Cerebellar cortex (tissue), 1 donor: ENCODE measurements at places on chromosomes 3 and 15.
A peak's percentile ranks its signal among the peaks of the same experiment; 100 is the strongest.

GRCh38 chr15:62953496-62954045 lies 89.0 kb upstream of the TPM1 start:
- DNase-seq = no peak

DNA sequence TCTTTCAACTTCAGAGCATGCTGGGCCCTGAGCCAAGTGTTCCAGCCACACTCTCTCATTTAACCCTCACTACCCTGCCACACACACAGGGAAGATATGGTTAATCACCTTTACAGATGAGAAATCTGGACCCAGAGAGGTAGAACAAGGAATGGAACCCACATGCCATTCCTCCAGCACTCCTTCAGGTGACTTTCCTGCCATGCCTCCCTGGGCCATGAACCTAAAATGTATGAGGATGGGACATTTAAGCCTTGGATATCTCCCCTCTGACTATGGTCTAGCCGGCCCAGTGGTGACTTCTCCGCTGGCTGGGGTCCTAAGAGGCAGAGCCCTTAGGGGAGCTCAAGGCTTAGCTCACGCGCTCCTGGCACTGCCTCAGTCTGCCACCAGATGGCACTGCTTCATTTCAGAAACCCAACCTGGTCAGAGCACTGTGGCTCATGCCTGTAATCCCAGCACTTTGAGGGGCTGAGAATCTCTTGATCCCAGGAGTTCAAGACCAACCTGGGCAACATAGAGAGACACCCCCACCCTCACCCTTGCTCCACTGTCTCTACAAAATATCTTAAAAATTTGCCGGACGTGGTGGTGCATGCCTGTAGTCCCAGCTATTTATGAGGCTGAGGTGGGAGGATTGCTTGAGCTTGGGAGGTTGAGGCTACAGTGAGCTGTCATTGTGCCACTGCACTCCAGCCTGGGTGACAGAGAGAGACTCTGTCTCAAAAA lies 2.2 kb upstream of the DCAF1 start:
- DNase-seq = peak; percentile 84

GRCh38 chr15:62027263-62027565 lies 33.0 kb downstream of the VPS13C start:
- DNase-seq = no peak

- DNase-seq = no peak
These were observed 207.3 kb downstream of the ARRDC4 start for GRCh38 chr15:98167722-98168268.

DNA sequence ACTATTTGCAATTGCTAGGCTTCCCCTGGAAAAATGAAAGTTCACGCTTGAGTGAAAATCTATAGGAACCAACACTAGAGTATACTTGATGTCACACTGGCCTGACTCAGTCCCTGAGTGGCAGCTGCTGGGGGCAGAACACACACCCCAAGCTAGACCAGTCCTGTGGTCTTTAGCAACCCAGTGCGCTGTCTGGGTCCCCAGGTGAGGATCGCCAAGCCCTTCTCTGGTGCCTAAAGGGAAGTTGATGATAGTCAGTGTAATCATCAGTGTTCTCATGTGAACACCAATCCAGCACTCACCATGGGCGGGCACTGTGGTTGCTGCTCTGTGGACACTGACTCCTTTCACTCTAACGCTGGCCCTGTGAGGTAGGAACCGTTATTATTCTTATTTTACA lies 11.2 kb downstream of the ALDH1A3 start:
- no peak for DNase-seq

GRCh38 chr3:32912046-32912445 lies 39.4 kb upstream of the CCR4 start:
- DNase-seq = no peak

GRCh38 chr3:79344876-79345871 lies 422.6 kb downstream of the ROBO1 start:
- DNase-seq = no peak

DNA sequence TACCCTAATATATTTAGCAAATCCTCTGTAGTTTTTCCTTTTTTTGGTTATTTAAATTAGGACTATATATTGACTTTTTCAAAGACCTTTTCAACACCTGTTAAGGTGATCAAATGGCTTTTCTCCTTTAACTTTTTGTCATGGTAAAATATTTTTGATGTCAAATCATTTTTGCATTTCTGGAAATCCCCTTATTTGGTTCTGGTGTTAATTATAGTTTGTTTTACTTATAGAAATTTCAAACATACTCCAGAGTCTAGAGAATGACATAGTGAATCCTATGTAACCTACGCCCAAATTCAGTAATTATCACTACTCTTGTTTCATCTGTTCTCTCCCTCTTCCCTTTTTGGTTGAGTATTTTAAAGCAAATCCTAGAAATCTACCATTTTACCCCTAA lies 121.3 kb upstream of the TBL1XR1 start:
- DNase-seq = no peak

DNA sequence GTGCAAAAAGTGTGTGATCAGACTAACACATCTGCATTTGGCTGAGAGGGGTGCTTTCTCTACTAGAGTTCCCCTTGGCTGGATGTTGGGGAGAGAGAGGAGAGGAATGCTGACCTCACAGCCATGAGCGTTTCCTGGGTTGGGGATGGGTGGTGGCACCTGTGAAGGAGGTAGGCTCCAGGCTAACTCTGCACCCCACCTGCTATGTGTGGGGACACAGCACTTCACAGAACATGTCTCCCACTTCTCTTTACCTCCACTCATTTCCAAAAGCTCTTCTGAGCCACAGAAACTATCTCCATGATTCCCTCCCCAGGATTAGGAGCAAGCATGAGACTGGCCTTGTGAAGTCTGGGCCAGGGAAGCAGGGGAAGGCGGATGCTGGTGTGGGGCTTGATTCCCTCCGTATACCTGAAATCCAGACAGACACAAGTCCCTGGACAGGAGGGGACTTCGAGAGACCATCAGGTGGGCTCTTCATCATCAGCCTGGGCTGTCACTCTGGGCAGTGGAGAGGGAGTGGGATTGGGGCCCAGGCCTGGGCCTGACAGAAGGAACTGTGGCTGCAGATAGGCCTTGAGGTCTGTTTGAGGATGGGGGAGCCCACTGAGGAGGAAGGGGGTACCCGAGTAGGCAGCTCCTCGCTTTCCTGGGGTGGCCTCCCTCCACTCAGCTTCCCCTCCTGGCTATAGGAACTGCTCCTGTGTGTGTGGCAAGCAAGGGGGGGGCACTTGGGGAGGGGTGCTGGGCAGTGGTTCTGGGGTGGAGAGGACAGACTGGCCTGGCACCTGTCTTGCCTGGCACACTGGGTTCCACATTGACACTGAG lies 40.7 kb downstream of the FEM1B start:
- no peak for DNase-seq

GRCh38 chr3:11401434-11401833 lies 129.2 kb downstream of the ATG7 start:
- no peak for DNase-seq

DNA sequence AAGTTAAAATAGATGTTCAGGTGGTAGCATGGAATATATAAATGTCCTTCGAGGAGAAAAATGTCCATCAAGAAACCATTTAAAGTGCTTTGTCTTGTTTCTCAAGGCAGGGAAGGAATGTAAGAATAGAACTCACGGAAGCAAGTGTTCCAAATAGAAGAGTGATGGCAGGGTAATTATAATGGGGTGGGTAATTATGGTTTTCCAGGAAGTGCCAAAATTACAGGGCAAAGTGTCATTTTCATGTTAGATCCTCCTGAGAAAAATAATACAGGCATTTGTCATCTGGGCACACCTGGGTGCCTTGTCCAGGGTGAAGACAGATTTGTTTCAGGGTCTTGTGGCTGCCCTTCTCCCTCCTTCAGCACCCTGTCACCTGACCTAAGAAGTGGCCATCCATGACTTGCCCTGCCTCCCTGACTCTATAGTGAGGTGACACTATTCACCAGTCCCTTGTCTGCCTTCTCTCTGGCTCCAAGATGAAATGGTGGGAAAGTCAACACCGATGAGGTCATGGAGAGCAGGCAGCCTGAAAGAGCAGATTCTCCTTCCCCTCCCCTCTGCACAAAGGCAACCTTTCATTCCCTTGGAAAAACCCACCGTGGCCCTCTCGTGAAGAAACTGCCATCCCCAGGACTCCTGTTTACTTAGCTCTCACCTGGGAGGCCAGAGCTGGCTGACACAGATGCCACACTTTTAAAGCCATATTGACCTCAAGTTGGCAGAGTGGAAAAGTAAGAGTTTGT lies 45.1 kb upstream of the AMOTL2 start:
- no peak for DNase-seq

DNA sequence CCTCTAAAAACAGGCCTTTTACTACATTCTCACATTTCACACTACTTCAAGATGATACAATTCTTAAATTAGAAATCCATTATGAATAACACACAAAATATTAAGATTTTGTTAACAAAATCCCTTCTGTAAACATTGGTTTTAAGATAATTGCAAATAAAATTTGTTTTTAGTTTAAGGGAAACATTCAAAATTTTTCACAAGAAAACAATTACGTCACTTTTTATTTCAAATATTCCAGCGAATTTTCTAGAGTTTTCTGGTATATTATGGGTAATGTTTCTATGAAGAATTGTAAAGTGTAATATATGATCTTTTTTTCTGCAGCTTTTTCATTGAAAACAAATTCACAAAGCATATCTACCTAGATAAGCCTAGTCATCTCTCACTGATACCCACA lies 5.9 kb downstream of the ARPP21 start:
- peak; percentile 24 for DNase-seq

DNA sequence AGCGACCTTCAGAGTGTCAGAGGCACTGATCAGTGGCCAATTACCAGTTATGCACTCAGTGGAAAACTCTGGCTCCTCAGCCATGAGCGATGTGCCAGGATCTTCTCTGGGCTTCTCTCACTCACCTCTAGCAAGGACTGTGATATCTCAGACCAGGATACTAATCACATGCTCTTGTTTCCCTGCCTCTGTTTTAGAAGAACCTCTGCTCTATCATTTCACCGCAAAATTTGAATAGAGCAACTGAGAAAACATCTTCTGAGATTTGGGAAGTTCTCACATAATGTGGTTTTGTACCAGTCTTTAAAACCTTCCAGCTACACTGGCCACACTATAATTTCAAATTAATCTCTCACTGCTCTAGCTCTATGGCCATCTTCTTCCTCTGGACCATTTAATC lies 325.8 kb upstream of the FRG2C start:
- DNase-seq = no peak

DNA sequence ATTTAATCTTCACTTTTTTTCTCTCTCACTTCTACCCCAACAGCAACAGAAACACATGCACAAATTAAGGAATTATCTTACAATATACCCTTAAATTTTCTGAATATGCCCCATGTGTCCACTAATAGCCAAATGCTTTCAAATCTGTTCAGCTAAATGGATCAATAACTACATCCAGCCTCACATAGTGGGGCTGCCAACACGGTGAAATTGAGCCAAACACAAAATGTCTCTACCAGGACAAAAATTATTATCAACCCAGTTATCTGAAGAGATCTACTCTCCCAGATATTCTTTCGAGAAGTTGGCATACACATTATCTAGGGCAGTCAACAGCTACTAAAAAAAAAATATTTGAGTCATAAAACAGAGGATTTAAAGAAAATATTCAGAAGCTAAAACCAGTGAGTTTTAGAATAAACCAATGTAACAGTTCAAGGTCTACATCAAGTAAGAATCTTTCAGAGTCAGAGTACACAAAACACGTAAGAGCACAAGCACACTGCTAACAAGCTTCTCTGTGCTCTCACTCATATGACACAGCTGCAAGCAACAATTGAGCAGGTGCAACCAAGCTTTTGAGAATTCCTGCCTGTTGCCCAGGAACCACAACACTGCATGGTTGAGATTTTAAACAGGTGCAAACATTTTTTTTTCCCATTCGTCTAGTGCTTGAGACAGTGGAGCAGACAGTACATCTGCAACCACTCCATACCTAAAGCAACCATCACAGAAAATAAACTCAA lies 247.7 kb downstream of the ZBTB20 start:
- DNase-seq = peak; percentile 85

GRCh38 chr3:116391296-116392201 lies 53.7 kb downstream of the LSAMP start:
- DNase-seq = no peak

DNA sequence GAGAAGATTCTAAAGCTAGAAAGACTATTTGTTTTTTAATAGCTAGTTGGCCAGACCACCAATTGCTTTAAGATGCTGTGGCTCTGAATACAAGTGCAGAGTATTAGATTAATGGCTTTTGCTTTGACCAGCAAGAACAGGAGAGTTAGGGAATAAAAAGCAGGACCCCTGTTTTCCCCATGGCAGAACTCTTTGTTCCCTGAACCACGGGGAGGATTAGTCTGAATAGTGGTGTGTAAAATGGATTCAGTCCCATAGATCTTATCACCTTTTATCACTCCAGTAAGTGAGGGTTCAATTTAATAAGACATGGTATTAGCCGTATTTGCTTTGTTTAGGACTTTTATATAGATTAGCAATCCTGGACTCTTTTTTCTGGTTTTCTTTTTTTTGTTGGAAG lies 562.6 kb upstream of the DPPA4 start:
- DNase-seq = no peak

- DNase-seq = no peak
These were observed 182.8 kb upstream of the TOPAZ1 start for GRCh38 chr3:44058868-44059203.

- DNase-seq = no peak
These were observed 25.7 kb downstream of the ACKR4 start for GRCh38 chr3:132622761-132623160.

DNA sequence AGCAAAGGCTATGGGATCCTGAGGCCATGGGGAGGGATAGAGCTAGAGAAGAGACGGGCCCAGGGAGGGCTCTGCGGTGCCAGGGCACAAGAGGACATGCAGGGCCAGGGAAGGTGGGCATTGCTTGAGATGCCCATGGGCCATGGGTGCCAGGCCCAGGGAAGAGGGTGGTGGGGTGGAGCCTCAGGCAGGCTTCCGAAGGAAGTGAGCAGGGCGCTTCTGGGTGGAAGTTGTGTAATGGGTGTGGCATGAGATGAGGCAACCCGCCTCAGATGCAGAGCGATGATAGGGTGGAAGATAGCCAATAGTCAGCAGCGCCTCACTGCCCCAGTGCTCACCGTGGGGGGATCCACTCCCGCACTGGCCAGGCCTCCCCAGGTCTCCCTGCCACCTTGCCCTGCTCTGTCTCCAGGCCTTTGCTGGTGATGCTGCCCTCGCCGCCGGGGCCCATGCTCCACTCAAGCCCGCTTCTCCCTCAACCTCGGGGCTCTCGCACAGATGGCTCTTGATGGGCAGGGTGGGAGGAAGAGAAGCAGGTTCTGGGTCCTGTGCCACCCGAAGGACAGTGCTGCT lies 51.4 kb downstream of the DNAJB8 start:
- no peak for DNase-seq

GRCh38 chr15:97875513-97876280 lies 84.8 kb upstream of the ARRDC4 start:
- no peak for DNase-seq

- DNase-seq = no peak
These were observed 156.0 kb upstream of the MCTP2 start for GRCh38 chr15:94075349-94075748.

DNA sequence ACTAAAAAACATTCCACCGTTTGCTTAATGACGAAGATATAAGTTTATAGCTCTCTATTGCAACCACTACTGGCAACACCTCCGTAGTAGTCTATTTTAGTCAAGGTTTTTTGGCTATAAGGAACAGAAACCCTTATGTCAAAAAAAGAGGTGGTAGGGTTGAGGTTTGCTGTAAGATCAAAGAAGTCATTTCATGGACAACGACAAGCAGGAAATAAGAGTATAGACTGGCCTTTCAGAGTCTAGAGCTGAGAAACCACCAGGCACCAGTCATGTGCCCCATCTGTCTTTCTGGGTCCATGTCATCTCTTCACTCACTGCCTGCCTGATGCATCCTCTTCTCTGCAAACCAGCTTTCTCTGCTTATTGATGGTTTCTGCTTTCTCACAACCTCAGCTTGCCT lies 42.7 kb downstream of the THBS1 start:
- DNase-seq = no peak

GRCh38 chr3:21920421-21920861 lies 169.4 kb upstream of the ZNF385D start:
- DNase-seq = no peak
